ENCODE measurements at places on chromosomes 7 and 10.

- H3K36me3 ChIP-seq = no peaks in the 10 kb centered on the region
- H3K4me1 ChIP-seq = peaks cover 10% of the 10 kb centered on the region
- no peaks in the 10 kb centered on the region for H3K27me3 ChIP-seq
- H3K27ac ChIP-seq = no peak overlapping the region
- no peak overlapping the region for H3K4me3 ChIP-seq
These were observed 152.0 kb downstream of the PLPP4 start for GRCh38 chr10:120609006-120609405.

- peaks cover 3% of the 10 kb centered on the region for H3K4me1 ChIP-seq
- H3K36me3 ChIP-seq = no peaks in the 10 kb centered on the region
- H3K4me3 ChIP-seq = no peak overlapping the region
- H3K27me3 ChIP-seq = no peaks in the 10 kb centered on the region
- H3K27ac ChIP-seq = no peak overlapping the region
These were observed 34.8 kb upstream of the FGFR2 start for GRCh38 chr10:121633056-121633455.

- no peaks in the 10 kb centered on the region for H3K4me1 ChIP-seq
- peaks cover 36% of the 10 kb centered on the region for H3K27me3 ChIP-seq
- no peak overlapping the region for H3K27ac ChIP-seq
These were observed 57.2 kb downstream of the RASGEF1A start for GRCh38 chr10:43209651-43210141.

DNA sequence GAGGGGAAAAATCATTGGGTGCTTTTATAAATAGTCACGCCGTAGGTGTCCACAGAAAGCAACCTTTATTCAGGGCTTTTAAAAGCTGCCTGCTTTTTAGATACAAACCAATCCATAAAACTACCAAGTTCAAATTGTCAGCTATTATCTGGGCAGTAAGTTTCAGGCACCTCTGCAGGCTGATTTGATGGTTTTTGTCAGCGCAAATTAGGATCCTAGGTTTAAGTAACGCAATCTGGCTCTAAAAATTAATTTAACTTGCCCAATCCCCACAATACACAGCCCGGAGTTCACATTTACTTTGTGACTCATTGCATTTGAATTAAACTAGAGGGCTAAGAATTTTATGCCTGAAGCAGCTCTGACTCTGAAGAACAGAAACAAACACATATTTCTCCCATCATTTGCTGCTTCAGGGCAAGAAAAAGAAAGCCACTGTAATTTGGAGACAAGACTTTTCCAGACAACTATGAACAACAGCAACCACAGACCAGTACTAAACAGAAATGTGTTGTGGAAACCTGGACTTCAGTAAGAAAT is 43.3 kb downstream of the NRP1 start:
- peaks cover 59% of the 10 kb centered on the region for H3K36me3 ChIP-seq
- no peaks in the 10 kb centered on the region for H3K27me3 ChIP-seq
- peaks cover 16% of the 10 kb centered on the region for H3K4me1 ChIP-seq
- no peak overlapping the region for H3K4me3 ChIP-seq

GRCh38 chr7:128026551-128026950 is 4.7 kb downstream of the LRRC4 start:
- no peak overlapping the region for H3K4me3 ChIP-seq
- H3K27me3 ChIP-seq = no peaks in the 10 kb centered on the region
- DNase-seq = no peak

DNA sequence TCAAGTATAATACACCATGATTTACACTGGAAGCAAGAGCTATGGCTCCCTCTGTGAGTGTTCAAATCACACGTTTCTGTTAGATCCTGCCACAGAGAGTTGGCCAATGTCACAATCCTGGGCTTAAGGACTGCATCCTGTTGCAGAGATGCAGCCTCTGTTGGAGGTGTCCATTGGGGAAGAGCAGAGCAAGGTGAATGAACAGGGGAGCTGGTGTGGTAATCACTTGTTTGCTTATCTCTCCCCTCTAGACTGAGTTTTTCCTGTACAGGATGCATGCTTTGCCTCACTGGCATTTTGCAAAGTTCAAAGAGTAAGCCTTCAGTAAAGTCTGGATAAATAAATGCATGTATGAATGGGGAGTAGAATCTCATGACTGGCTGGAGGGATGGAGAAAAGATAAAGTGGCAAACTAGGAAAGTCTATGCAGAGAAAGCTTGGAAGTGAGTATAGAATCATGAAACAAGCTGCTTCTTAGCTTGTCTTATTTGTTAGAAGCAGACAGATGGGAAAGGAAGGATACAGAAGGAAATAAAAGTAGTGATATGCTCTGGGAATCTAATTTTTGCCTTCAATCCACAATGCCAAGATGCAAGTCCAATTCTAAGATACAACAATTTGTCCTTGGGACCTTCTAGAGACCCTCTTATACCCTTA is 605.9 kb downstream of the KCNMA1 start:
- no peak overlapping the region for H3K27ac ChIP-seq
- no peaks in the 10 kb centered on the region for H3K27me3 ChIP-seq
- DNase-seq = no peak
- no peak overlapping the region for H3K4me3 ChIP-seq
- H3K36me3 ChIP-seq = no peaks in the 10 kb centered on the region
- H3K4me1 ChIP-seq = peaks cover 2% of the 10 kb centered on the region

DNA sequence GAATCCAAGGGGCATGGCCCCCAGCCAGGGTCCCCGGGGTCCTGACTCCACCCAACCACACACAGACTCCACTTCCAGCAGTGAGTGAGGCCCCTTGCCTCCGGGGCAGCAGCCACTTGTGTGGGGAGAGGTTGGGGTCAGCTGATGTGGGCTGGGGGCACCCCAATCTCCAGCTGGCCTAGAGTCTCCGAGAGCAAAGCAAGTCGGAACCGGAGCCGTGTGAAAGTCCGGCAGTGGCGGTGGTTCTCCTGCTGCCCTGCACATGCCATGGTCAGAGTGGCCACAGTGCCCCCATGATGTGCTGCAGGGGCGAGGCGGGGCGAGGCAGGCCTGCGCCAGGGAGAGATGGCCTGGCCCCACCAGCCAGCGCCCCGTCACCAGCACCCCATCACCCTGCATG is 74.6 kb downstream of the PDGFA start:
- no peak overlapping the region for H3K4me3 ChIP-seq
- H3K36me3 ChIP-seq = no peaks in the 10 kb centered on the region
- no peak overlapping the region for H3K27ac ChIP-seq
- DNase-seq = no peak
- peaks cover 6% of the 10 kb centered on the region for H3K27me3 ChIP-seq
